Fibroblast of skin of left quadriceps (primary cell): ENCODE measurements at places on chromosomes 3 and 15.
A peak's percentile ranks its signal among the peaks of the same experiment; 100 is the strongest.

DNA sequence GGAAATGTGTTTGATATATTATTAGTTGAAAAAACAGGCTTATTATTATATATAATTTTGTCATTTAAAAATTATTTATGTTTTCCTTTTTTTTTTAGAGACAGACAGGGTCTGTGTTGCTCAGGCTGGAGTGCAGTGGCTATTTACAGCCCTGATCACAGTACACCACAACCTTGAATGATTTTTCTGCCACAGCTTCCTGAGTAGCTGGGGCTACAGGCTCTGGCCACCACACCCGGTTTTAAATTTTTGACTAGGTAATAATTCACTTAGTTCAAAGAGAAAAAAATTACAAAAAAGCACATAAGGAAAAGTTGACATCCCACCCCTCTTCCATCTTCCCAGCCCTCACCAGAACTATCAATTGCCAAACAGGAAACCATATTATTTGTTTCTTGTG is 4.7 kb upstream of the CEMIP start:
- DNase-seq: no peak

GRCh38 chr3:1723726-1724125 is 374.9 kb upstream of the CNTN4 start:
- no peak for DNase-seq

DNA sequence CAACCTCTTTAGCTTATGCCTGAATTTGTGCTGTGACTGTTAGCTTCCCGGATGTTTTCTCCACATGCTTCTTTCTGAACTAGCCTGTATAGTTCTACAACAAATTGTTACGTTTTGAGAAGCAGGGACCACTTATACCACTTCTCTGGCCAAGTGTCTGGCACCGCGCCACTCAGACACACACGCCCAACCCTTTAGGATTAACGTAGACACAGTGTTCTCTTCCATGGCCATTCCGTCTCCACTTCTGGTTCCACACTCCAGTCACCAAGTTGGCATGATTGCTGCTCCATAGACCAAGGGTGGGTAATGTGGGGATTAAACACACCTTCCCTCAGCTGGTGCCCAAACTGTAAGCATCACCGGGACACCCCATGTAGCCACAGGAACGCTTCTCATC is 755 bp upstream of the TMEM108 start:
- no peak for DNase-seq

DNA sequence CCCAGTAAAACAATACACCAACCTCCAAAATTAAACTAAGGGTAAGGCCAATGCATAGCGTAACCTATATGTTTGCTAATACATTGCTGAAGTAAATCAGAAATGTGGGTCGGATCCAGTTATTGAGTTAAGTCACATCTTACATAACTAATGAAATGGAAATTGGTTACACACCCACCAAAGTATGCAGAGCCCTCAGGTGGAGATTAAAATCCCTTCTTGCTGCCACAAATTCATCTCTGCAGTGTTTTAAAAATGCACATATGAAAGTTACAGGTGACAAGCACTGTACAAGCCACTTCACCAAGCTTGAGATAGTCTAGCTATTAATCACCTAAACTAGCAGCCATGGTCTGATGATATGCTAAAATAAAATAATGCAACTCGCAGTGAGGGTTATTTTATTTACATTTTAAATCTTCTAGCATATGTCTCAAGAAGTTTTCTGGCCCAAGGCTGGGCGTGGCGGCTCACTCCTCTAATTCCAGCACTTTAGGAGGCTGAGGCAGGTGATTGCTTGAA is 130.6 kb downstream of the AQP9 start:
- DNase-seq: no peak

- no peak for DNase-seq
These were observed 23.2 kb downstream of the C2CD4B start for GRCh38 chr15:62141643-62142588.

- no peak for DNase-seq
These were observed 136.0 kb upstream of the PTPRG start for GRCh38 chr3:61425356-61425755.

DNA sequence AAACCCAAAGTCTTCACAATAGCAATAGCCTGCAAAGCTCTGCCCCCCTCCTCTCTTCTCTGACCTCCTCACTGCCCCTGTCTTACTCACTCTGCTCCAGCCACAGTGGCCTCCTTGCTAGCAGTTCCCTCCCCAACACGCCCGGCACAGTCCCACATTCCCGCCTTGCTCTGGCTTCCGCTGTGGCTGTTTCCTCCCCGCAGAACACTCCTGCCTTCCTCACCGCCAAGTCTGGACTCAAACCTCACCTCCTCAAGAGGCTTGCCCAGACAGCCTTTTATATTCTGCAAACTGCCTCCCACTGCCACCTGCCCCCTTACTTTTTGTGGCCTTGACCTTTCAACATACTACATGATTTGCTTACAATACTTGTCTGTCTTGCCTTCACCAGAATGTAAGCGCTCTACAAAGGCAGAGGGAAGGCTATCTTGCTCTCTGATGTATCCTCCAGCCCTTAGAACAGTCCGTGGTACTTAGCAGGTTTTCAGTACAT is 406 bp upstream of the MPI start:
- DNase-seq: no peak

DNA sequence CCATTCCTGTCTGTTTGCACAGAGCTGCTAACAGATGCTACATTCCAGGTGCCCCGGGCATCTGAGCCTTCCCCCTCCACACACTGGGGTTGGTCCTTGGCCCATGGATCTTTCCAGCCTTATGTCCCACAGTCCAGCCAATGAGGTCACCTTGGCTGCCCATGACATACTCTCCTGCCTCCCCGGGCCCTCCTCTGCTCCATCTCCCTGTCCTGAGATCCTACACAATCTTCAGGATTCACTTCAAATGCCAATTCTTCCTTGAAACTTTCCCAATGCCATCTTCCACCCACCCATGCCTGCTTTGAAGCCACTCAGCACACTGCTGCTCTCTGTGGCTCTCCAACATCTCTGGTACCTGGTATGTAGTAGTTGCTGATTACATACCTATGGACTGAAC is 4.3 kb downstream of the CHRNA3 start:
- no peak for DNase-seq

GRCh38 chr15:62653122-62653521 is 389.4 kb upstream of the TPM1 start:
- no peak for DNase-seq

DNA sequence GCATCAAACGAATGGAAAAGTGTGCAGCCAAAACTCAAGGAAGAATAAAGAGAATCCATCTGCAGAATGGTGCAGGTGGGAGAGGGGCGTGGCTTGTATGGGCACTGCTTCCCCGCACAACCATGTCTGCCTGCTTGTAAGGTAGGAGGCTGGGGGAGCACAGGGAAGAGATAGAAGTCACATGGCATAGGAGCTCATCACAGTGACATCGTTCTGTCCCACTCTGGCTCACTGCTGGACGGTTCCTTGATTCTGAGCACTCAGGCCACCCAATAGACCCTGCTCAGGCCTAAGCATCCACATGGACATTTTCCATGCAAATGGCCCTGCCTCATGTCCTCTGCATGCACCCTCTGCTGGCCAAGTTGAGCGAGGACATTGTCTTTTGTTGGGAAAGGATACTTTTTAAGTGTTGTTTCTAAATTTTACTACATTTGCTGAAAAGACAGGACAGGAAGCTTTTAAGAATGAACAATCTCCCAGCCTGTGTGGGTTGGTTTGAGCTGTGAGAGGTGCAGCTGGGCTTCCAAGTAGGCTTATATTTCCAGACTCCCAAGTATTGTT is 3.1 kb downstream of the MYLK start:
- peak; percentile 16 for DNase-seq
